ENCODE measurements at places on chromosomes 7 and 10. TPM values are rescaled to one million over a fixed set of nuclear protein-coding genes. Genes with fewer than 3 reads are reported as not detected.

Gene PRSS37
- not detected for polyA plus RNA-seq

Gene FAS
- 2.8 TPM for polyA plus RNA-seq

DNA sequence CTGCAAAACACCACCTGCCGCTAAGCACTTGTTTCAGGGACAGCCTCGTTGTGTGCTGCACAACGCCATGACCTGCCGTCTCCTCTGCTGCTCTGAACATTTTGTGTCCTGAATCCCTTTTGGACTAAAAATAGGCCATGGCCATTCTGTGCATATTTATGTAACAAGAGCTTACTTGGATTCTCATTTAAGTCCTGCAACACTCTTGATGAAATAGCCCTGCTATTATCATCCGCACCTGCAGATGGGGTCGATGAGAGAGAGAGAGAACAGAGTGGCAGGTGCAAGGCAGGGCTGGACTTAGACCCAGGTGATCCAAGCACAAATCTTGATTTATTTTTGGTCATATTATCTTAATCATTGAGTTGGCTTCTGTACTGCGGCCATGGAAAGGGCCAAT lies 121.2 kb upstream of the PRKCQ start:
- DNase-seq, result no peak

DNA sequence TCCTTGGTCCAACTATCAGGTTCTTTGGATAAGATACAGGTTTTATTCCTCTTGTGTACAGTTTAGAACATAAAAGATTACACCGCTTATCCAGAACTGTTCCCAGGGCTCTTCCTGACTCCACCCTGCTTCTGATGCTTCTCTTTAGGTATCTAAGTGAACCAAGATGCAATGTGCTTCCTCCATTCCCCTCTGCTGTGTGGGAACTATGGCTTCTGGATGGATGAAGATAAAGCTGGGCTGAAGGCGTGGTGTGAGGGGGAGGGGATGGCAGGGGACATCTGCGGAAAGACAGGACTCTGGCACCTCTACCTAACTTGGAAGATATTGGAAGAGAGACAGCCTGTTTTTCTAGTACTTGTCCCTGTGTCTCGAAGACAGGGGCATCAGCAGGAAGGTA lies 209.9 kb upstream of the TBX20 start:
- no peak for DNase-seq

GRCh38 chr10:71152043-71152442 lies 60.3 kb upstream of the UNC5B start:
- no peak for DNase-seq

DNA sequence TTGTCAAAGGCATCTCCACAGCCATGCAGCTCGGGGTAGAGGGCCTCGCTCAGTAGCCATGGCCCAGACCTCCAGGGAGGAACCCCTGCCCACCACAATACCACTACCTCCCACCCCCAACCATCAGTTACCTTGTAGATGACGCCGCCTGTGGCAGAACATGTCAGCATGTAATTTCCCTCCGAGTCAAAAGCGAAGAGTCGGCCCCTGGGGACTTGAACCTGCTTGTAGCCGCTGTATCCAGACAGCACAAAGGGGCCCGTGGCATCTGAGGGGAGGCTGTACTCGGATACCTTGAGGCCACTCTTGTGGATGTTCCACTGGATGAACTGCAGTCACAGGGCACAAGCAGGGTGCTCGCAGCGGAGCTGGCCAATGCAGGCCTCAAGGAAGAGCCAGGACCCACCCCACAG lies 16.3 kb upstream of the CYREN start:
- DNase-seq, result no peak

All from pancreas (tissue), 10 donors.